ENCODE measurements at places on chromosomes 11 and 22.

GRCh38 chr22:49234459-49234858 is 593.2 kb downstream of the BRD1 start:
- DNase-seq = no peak

- DNase-seq = no peak
Observed at GRCh38 chr11:4851033-4851432, 2.0 kb upstream of the OR51S1 start.

GRCh38 chr22:29704528-29705285 is 15.1 kb upstream of the CABP7 start:
- DNase-seq = no peak

- no peak for DNase-seq
Observed at GRCh38 chr11:17473071-17473744, 3.4 kb downstream of the ABCC8 start.

DNA sequence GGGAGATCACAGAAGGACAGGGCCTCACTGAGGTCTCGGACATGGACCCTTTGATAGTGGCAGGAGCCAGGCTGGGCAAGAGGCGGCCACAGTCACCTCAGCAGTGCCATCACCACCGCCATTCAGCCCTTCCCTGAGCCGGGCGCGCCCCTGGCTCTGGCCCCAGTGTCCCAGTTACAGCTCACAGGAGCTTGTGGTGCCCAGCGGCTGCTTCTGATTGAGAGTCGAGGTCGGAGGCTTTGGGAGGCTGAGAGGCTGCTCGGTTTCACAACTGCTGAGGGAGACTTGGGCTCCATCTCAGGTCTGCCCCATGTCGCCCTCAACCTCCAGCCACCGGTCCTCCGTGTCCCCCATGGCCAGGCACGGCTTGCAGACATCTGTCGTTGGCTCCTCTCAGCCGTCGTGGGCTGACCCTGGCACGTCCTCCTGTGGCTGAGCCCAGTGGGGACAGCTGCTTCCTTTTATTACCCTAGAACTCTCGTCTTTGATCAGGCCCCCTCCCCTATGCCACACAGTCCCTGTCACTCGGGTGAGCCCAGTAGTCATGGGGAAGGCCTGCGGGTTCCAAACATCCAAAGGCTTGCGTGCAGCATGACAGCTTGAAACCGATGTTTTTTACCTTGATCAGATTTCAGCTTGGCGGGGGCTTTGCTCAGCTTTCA is 28.4 kb upstream of the PPP6R3 start:
- no peak for DNase-seq

- DNase-seq = no peak
Observed at GRCh38 chr11:117588166-117588810, 208.7 kb downstream of the DSCAML1 start.

- no peak for DNase-seq
Observed at GRCh38 chr11:106733635-106734034, 284.6 kb downstream of the GUCY1A2 start.

DNA sequence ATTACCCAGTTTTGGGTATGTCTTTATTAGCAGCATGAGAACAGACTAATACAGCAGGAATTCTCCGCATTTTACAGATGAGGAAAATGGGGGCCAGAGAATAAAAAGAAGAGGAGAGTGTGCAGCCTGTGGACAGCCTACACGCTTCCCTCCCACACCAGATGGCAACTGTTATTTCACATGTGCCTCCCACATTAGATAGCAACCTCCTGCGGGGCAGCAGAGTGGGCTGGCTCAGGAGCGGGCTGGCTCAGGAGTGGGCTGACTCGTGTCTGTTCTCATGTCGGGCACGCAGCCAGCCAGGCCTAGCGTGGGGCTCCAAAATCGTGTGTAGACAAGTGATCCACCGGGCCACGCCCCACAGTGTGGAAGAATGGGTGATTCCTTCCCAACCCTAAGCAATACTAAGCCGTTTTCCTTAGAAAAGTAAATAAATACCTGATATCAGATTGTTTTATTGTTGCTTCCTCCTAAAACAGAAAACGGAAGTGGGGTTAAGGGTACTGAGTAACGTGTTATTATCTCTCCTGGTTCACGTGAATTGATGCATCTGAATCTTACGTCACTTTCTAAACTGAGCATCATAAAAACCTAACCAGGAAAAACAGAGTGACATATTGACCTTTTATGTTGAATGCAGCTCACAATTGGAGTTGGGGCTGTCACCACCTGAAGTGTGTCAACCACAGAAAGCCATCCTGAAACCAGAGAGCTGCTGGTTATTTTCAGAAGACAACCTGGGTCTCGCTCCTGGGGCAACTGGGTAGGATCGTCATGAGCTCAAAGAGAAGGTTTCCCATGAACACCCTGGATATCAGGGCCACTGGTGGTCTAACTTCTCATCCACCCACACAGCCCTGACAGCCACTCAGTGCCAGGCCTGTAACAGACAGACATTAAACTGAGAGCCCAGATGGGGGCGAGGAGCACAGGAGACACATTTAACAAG is 3.3 kb downstream of the TTLL1 start:
- peak; percentile 69 for DNase-seq

DNA sequence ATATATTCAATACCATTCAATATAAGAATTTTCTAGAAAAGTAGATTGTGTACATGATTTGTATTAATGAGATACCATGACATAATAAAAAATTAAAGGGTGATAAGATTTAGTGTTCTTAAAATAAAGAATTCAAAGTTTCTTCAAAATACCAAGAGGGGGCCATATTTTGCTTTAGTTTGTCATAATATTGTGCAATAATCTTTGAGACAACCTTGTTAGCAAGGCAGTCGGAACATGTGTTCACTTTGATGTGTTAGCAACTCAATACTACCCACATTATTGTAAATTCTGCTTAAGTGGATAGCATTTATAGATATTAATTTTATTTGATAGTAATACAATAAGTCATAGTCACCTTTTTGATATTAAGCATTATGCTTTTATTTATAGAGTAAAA is 241.3 kb upstream of the PDGFD start:
- DNase-seq = no peak

GRCh38 chr11:76263657-76264056 is 57.4 kb upstream of the WNT11 start:
- DNase-seq = no peak

DNA sequence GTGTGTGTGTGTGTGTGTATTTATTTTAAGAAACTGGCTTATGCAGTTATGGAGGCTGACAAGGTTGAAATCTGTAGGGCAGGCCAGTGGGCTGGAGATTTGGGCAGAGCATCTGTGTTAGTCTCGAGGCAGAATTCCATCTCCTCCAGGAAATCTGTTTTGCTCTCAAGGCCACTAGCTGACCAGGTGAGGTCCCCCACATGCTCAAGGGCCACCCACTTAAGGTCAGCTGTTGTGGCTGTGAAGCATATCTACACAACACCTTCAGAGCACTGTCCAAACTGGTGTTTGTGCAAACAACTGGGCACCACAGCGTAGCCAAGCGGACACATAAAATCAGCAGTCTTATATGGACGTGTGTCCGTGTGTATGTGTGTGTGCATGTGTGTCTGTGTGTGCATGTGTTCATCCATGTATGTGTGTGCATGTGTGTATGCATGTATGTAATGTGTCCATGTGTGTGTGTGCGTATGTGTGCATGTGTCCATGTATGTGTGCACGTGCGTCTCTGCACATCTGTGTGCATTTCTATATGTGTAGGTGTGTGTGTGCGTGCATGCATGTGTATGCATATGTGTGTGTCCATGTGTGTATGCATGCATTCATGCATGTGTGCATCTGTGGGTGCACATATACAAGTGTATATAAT is 400.9 kb downstream of the BRD1 start:
- DNase-seq = no peak

DNA sequence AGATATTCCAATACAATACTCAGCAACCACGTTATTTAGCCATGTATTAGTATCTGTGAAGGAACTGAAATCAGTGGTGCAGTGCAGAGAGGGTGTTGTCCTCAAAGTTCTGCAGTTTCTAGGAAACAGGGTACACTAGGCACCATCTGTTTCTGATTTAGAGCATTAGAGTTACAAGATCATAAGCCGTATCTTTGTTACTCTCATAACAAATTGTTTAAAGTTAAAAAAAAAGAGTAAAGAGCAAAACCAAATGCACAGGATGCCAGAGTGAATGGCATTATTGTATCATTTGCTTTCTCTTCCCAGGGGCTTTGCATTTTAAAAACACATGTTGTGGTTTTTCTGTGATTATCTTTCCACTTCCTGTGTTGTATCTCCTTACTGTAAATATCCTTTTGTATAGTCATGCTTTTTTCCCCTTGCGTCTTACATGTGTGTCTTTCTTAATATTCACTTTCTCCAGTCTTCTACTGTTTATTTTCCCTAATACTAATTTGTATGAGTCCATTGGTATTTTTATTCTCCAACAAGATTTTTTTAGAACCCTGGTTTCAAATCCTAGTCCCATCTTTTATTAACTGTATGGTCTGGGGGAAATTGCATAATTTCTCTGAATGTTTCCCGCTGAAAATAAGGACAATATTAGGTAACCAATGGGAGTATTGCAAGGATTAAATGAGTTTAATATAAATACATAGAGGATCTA is 15.2 kb upstream of the NUP160 start:
- no peak for DNase-seq

GRCh38 chr11:119982517-119983239 is 155.2 kb downstream of the TRIM29 start:
- DNase-seq = no peak

DNA sequence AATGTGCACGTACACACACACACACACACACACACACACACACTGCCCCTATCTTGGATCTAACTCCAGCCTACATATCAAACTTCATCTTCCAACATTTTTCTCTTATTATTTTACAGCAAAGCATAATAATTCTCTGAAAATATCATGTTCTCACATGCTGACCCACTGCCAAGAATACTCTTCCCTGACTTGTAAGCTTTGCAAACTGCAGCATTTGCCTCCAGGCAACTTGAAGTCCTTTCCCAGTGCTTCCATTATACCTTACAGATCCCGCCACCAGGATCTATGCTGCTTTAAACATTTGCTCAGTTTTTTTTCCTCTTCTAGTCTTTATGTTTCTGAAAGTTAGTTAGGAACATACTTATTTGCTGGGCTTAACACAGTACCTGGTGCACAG is 483.3 kb upstream of the ARHGAP42 start:
- no peak for DNase-seq

DNA sequence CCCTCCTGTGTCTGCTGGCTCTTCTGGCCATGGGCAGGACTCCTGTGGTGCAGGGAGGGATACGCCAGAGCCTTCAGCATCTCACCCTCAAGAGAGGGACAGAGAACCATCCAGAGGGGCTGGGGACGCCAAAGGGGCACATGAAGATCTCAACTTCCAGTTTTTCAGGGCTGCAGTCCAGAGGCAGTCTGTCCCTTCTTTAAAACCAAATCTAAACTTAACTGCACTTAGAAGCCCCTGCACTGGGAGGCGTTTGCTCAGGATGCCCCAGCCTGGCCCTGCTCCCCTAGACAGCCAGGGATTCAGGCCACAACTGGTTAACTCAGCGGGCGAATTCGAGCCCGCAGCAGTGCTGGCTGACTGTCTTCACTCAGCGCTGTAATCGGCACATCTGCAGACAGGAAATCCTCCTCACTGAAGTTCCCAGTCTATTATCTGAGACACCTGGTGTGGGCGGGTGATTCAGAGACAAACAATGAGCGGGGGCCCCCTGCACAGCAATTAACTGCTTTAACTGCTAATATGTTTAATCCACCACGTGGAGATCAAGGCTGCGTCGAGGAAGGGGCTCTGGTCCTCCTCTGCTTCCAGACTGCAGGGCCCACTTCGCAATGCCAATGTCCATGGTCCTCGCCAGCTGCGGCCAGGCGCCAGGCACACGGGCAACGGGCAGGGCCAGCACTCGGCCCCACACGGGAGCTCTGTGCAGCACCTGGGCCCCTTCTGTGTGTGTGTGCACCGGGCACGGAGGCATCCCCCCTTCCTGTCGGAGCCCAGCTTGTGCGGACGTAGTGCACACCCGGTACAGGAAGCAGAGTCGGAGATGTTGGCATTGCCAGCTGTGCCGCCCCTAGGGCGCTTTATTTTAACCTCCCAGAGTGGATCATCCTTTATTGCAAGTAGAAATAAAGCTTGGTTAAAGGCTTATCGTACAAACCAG is 36.9 kb upstream of the GNB1L start:
- peak; percentile 91 for DNase-seq

- no peak for DNase-seq
Observed at GRCh38 chr11:62627713-62628112, 5.9 kb upstream of the B3GAT3 start.

- no peak for DNase-seq
Observed at GRCh38 chr11:40029391-40029790, 1430.1 kb downstream of the LRRC4C start.

DNA sequence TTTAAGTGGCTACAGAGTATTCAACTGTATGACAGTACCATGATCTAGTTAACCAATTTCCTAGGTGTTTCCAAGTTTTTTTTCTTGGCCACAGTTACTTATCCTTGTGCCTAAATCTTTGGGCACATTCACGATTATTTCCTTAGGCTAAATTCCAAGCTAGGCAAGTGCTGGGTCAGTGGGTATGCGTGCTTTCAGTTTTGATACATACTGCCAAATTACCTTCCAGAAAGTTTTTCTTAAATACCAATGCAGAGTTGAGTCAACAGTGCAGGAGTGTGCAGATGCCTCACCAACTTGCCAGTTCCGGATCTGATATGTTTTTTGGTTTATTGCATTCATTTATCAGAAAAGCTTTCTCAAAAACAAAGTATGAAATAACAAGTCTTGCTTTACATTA is 67.9 kb upstream of the OR4B1 start:
- no peak for DNase-seq

GRCh38 chr11:1149545-1149944 is 8.2 kb upstream of the MUC5AC start:
- no peak for DNase-seq

DNA sequence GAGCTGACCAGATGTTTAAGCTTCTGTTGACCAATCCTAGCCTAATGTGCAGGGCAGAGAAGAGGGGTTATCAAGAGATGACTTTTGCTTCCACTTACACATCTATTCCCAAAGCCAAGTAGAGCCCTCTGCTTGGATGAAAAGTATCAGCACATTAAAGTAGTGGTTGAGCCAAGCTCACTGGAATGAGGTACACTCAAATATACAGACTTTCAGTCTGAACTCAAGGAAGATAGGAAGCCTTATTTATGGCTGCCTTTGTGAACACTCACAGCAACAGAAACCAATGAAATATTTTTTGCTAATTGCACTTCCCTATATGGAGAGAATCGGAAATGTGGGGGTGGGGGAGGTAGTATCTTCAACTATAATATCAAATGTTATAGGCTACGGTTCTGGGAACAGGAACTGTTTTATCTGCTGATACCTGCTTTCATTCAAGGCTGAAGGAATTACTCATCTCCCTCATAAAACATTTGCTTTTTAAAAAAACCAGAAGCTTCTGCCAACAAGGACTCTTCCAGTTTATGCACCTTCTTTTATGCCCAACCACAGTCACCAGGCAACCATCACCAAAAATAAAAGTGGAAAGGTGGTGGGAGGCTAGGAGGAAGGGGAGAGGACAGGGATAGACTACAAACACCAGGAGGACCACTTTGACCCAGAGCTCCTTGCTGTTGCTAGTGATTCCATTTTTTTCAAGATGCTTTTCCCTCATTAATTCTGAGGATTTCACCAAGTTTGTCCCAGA is 91.2 kb downstream of the CLPB start:
- no peak for DNase-seq

DNA sequence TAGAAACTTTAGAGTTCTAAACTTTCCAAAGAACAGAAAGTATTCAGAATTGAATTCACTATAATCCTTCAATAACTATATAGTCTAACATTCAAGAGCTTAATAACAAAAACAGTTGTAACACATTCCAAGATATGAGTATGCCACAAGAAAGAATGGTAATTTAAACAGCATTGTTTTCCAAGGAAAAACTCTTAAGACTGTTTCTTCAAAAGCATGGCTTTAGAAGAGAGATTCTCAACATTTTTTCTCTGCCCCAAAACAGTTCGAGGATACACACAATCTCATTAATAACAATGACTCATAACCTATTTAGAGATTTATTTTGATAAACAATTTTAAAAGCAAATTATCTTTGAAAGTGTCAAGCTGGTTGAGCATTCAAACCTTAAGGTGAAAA is 16.7 kb upstream of the ARHGAP32 start:
- no peak for DNase-seq

All from GM13976 (cell line).